ENCODE measurements at places on chromosomes 2 and 18.

DNA sequence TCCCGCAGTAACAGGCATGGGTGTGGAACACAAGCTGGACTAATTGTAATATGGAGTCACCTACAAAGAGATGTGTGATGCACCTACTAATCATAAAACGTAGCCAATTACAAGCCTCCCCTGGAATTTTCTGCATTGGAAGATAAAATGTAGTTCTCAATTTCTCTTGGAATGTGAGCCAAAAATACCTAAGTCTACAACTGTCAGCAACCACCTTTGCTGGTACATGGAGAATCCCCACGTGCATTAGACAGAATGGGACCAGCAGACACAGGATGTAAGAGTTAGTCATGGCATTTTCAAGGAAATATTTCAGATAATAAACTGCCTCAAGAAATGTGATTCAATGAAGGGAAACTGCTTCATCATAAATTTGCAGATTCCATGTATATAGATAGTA lies 85.6 kb upstream of the DCC start:
- no peak for DNase-seq

DNA sequence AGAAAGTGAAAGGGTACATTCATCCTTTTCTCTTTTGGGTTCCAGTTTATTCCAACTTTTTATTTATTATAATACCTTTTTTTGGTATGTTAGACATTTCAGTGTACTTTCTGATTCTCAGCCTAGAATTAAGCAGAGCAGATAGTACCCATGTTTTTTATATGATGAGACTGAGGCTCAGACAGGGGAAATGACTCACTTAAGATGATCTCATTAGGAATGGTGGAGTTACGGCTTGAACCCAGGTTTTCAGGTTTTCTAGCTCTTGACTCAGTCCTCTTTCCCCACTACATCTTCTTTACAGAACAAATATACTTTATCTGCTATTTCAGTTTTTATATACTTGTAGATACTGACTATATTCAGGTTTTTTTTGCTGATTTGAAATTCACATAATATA lies 51.7 kb upstream of the OTX1 start:
- DNase-seq = no peak

DNA sequence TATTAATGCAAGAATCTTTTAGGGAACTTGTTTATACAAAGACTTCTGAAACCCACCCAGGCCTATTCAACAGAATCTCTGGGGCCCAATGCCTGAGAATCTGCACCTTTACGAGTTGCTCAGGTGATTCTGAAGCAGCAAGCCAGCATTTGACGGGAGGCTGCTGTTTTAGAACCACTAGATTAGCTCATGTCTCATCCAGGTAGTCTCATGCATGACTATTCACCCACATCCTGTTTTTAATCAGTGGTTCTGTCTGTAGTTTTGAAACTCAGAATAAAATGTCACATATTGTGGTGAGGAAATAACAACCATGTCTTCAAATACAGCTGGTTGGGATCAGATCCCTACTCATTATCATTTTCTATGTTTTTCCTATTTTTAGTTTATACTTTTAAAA lies 39.5 kb downstream of the CYTIP start:
- no peak for DNase-seq

DNA sequence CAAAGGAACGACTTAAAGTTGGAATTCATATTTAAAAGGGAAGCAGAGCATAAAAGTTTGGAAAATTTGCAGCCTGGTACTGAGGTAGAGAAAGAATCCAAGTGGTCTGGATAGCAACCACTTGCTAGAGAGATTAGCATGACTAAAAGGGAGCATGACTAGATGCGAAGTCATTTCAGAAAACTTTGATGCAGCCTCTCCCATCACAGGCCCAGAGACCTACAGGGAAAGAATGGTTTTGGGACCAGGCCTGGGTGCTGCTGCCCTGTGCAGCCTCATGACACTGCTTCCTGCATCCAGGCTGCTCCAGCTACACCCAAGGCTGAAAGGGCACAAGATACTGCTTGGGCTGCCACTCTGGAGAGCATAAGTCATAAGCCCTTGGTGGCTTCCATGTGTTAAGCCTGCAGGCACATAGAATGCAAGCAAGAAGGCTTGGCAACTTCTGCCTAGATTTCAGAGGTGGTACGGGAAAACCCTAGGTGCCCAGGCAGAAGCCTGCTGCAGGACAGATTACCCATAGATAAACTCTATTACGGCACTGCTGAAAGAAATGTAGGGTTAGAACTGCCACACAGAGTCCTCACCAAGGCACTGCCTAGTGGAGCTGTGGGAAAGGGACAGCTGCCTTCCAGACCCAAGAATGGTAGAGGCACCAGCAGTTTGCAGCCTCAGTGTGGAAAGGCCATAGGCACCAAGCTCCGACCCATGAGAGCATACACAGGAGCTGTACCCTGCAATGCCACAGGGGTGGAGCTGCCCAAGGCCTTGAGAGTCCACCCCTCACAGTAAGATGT lies 12.6 kb upstream of the CHN1 start:
- DNase-seq = no peak

DNA sequence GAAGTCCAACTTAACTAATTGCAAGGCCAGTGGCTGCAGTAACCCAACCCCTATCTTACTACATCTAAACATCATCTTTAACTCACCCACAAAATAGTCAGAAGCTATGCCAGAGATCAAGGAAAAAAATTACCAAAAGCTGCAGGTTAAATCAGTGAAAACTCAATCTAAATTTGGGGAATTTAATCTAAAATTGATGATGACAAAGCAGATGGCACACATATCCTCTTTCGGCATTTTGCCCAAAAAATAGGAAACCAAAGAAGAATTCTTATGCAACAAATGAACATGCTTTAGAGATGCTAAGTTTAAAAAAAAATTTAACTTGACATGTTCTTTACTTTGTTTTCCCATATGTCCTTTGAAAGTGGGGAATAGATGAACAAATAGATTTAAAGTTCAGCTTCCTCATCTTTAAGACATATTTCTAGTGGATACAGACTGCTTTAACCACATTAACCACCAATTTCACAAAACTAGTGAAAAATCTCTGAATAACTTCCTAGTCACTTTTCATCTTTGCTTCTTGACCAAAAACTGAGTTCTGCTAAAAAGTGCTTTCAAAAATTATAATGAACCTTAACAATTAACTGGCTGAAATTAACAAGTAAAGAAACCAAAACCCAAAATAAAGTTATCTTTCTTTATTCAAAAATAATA lies 74.3 kb upstream of the CCDC150 start:
- DNase-seq = no peak

GRCh38 chr2:75311993-75312392 lies 112.7 kb upstream of the TACR1 start:
- DNase-seq = no peak

- DNase-seq = peak; percentile 51
Measured at GRCh38 chr2:172905937-172906811, 169.5 kb upstream of the MAP3K20 start.

- DNase-seq = no peak
Measured at GRCh38 chr18:31929273-31929672, 13.7 kb downstream of the TRAPPC8 start.

GRCh38 chr18:25425024-25425423 lies 73.1 kb upstream of the ZNF521 start:
- no peak for DNase-seq

DNA sequence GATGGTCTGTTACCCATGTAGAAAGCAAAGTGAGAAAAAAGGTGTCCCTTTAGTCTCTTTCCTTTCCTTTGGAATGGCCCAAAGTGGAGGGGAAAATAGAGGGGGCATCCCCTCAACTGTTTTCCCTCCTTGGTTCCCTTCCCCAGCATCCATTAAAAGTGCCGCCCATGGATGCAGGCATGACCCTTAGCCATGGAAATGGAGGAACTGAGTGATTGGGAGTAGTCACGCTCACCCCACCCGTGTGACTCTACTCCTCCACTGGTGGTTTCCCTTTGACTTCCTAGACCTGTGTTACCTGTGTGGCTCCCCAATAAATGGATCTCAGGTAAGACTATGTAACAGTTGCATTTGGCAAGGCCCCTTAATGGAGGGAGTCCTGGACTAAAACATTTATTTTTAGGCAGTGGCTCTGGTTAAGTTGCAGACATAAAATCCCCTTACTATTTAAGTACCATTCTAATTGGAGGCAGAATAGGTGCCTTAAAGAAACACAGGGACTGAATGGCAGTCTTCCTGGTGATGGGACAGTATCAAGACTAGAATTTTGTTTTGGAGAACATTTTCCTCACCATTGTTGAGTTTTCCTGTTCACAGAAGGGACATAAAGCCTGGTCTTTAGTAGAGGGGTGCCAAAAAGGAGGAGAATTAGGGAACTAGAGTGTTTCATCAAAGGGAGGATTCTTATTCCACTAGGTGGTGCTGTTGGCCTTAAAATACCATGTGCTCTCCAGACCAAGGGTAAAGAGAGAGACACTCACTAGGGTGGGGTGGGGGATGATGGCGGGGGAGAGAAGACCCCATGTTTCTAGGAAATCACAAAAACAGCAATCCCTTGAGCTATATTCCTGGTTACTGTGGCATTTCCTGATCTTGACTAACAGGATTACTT lies 25.7 kb upstream of the PLA2R1 start:
- peak; percentile 0 for DNase-seq

- no peak for DNase-seq
Measured at GRCh38 chr2:56297671-56298070, 113.9 kb downstream of the CCDC85A start.

GRCh38 chr2:10909050-10909995 lies 2.4 kb upstream of the KCNF1 start:
- peak; percentile 94 for DNase-seq

GRCh38 chr2:235278771-235279355 lies 215.0 kb upstream of the AGAP1 start:
- no peak for DNase-seq

- peak; percentile 26 for DNase-seq
Measured at GRCh38 chr2:203533676-203534591, 1.2 kb downstream of the RAPH1 start.

DNA sequence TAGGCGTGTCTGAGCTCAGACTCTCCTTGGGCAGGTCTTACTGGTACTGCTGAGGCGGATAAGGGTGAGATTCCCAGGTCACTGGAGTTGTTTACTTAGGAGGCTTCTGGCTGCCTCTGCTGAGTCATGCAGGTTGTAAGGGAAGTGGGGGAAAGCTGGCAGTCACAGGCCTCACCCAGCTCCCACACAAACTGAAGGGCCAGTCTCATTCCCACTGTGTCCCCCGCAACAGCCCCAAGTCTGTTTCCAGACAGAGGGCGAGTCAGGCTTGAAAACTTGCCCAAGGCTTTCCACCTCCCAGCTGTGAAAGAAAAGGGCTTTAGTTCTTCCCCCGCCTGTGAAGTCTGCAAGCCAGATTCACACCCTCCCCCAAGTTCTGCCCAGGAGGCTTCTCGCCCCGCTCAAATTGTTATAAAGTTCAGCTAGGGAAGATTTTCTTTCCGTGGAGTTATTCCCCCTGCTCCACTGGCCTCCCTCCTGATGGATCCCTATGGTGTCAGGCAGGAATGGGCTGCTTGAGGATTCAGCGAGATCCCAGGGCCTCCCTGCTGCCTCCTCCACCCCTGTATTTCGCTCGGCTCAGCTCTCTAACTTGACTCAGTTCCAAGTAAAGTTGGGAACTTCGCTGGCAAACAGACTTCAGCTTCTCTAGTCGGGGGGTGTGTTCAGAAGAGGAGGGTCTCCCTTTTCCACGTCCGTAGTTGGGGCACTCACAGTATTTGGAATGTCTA lies 248.6 kb downstream of the NR4A2 start:
- no peak for DNase-seq

DNA sequence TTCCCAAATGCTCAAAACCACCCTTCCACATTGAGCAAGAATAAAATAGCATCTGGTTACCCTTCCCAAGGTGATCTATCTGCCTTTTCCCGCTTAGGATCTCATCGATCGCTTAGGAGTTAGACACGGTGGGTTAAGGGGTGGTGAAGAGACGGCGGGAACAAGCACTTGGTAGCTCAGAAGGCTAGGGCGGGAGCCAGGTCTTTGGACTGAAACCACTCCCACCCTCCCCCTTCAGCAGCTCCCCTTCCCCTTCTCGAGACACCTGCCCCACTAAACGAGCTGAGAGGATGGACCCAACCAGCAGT lies 513 bp downstream of the THOC1 start:
- DNase-seq = peak; percentile 35

GRCh38 chr2:74149570-74150319 lies 2.0 kb upstream of the BOLA3 start:
- DNase-seq = no peak

DNA sequence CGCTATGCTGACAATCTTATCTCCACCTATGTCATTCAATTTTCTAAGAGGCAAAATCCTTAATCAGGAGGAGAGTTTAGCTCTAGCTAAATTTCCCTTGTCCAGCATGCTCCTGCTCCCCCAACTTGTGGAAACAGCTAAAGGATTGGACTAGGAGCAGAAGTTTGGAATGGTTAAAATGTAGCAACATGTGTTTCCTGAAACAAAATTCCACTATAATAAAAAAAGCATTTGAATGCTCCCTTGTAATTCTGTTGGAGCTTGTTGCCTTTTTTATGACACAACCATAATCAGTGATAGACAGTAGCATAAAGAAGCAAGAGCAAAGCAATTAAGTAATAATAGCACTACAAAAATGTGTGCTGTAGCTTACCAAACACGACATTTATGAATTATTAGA lies 6.9 kb downstream of the ACTR3 start:
- no peak for DNase-seq

DNA sequence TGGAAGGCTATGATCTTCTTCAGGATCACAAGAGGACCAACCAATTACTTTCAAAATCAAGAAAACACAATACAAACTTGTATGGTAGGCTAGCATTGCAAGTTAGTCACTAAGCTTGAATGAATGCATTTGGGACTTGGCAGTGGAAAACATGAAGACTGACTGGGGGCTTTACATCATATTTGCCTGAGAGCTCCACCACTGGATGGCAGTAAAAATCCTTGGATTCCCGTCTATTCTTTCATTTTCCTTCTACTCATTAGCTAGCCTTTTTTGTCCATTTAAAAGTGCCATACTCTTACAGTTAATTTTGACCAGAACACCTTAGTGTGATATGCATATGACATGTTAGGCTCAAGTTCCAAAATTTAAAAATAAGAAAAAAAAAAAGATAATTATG lies 63.5 kb upstream of the RASGRP3 start:
- no peak for DNase-seq

DNA sequence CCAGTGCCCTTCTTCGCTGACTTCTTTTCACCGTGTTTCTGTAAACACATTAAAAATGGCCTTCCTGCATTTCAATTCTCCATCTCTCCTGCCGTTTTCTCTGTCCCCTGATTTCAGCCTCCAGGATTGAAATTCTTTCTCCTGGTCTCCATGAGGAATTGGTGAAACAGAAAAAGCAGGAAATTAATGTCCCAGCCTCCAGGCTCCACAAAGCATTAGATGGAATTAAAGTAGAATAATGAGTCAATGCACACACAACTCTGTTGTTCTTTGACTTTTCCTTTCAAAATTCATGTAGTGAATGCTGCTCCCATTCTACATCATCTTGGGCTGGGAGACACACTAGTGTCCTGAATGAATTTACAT lies 209.5 kb downstream of the KLHL29 start:
- no peak for DNase-seq

DNA sequence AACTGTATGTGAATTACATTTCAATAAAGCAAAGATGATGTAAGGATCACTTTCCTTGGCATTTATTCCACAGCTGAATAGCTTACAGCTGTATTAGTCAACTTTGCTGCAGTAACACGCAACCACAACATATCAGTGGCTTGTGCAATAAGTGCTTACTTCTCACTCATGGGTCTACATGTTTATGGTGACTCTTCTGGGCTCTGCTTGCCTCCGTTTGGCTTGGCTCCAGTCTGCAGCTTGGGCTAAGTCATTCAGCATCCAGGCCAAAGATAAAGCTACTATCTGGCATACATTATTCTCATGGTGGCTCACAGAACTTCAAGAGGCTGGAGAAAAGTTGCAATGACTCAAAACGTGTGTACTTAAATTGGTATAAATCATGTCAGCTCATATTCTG lies 355.0 kb downstream of the RNF144A start:
- no peak for DNase-seq

GRCh38 chr2:23691565-23691964 lies 235.4 kb downstream of the ATAD2B start:
- no peak for DNase-seq

Measured in NCI-H1417 (cell line).